Stimulated activated CD8-positive, alpha-beta memory T cell treated with anti-CD3 and anti-CD28 coated beads, Interleukin-7, amount 100 ng/mL, for 1 hour (primary cell): ENCODE measurements at places on chromosomes 3 and 15.

DNA sequence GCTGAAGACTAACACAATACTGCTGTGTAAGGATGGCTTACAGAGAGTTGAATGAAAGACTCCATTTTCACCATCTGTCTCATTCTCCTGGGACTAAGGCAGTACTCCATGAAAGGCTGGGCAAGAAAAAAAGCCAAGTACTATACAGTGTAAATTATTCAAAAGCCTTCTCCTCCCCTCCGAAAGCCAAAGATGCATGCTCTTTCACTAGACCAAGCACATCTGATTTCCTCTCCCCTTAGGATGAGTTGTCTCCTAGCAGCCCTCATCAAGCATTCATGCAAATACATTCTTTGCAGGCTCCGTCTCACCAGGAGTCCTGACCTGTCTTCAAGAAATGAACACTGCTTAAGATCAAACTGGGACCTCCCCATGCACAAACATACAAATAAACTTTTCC is 133.5 kb upstream of the THBS1 start:
- no peak for DNase-seq

- no peak for DNase-seq
Measured at GRCh38 chr3:41716471-41716870, 245.4 kb downstream of the ULK4 start.

GRCh38 chr3:157953565-157953964 is 152.7 kb downstream of the SHOX2 start:
- no peak for DNase-seq

DNA sequence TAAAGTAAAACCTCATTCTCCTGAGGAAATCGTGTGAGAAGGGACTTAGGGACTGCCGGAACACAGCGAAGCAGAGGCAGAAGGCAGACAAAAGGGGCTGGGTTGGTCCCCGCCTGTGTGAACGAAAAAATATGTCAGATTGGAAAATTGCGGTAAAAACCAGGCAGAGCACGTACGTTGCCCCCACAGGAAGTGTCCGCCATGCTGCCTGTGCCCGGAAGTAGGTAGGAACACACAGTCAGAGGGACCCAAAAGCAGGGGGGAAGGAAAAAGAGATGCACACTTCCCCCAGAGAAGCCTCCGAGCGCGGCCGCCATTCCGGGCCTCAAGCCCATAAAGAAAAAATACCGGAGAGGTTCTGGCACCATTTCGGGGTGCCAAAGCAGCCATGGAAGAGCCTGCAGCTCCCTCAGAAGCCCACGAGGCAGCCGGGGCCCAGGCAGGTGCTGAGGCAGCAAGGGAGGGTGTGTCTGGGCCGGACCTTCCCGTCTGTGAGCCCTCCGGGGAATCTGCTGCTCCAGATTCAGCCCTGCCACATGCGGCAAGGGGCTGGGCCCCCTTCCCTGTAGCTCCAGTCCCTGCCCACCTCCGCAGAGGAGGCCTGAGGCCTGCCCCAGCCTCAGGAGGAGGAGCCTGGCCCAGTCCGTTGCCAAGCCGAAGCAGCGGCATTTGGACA is at the start of gene MKRN3:
TSS of gene MKRN3 (plus strand) at position 280 of the 676 bp plus-strand sequence. CDS start at position 389, 109 bp downstream.
- DNase-seq, result no peak

DNA sequence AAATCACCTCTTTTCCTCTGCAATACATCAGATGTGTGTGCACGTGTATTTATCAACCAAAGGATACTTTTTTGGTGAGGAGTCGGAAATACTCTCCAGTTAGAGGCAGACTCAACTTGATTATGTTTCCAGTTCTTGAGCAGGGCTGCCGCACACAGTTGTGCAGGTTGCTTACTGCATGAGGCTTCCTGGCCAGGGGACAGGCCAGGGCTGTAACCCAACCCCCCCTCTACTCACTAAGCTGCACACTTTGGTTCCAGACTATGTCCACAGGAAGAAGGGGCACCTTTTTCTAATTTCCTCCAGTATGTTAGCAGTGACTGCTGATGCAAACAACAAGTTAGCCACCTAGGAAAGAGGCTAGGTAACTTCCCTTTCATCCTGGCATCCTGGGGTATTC is 476.9 kb upstream of the TBL1XR1 start:
- DNase-seq, result no peak

DNA sequence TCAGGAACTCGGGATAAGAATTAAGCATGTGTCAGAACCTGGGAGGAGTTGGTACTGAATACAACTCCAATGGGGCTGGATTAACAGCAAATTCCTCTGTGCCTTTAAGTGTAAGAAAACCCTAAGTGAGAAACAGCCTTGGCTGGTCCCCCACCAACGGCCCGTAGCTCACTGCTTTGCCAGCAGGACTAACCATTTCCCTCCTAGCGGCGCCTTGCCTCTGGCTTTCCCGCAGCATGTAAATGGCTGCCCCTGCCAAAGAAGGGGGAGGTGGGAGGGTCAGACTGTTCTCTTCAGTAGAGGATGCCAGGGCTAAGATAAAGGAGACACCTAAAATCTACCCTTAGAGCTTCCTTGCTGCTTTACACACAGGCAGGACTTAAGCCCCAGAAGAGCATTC is 51.0 kb upstream of the SH3GL3 start:
- DNase-seq, result no peak

DNA sequence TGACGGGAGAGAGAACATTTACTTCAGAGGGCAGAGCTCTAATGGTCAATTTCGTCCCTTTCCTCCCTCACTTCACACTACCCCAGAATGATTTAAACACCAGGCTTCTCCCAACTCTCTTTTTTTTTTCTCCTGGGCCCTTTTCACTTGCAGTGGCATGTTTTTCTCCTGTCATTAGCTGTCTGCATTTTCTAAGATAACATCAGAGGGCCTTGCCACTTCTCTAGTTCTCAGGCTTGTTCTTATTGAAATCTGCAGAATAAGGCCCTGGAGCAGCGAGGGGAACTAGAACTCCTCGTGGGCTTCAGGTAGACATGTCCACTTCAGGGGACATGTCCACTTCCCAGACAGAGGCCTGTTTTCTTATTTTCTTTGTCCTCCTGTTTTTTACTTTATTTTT is 514.4 kb upstream of the TBL1XR1 start:
- no peak for DNase-seq

- no peak for DNase-seq
Measured at GRCh38 chr3:55609230-55609827, 122.2 kb upstream of the WNT5A start.

GRCh38 chr3:194379231-194379630 is 9.7 kb upstream of the LRRC15 start:
- no peak for DNase-seq

DNA sequence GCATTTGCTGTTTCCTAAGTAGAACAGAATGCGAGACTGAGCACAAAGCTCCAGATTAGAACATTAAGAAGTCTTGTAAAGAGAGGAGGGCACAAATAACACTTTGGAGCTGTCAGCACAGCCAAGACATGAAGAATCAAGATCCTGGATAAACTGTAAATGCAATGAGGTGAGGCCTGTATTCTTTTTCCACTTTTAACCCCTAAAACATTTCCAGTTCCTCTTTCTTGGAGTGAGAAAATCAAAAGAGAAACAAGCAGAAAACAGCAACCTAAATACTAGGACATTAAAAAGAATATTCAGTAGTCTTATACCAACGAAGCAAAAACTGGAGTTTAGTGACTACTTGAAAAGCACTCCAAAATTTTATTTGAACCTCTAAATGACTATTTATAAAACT is 204.3 kb downstream of the ZBTB20 start:
- no peak for DNase-seq

GRCh38 chr15:33341953-33342352 is 31.2 kb downstream of the RYR3 start:
- no peak for DNase-seq

GRCh38 chr3:100384733-100385525 is 16.0 kb downstream of the TOMM70 start:
- DNase-seq, result no peak

DNA sequence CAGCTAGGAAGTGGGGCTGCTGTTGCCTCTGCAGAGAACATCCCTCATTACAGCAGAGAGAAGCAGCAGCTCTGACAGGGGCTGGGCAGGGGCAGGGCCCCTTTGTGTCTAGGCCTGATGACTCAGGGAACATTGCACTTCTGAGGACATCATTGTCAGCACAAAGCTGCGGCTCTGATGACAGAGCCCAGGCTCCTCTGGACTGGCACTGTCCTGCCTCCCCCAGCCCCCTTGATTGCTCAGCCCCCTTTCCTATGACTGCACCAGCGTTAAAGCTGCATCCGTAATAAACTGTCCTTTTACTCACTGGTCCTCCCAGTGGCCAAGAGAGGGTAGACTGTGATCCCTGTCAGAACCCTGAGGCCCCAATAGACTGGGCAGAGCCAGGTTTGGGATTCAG is 18.3 kb downstream of the TRH start:
- DNase-seq, result no peak

DNA sequence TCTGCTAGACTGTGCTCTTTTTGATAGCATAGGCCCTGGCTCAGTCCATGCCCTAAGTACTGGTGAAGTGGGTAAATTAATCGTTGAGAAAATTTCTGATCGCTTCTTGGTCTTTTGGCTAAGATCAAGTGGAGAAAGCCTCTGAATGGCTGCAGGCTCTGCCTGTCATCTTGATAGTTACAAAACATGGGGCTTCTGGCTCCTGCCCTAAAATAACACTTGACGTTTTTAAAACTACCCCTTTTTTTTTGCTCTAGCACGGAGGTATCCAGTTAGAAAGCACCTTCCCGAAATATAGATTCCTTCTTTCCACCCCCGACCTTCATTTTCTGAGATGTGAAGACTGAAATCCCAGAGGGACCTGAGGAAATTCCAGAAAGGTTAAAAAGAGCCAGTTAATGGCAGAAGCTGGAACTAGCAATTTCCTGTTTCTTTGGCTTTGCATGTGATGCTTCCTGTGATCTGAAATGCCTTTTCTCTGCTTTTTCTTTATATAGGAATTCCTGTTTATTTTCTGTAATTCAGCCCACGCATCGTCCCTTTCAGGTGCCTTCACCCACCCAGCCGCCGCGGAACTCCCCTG is 799 bp upstream of the C2CD4B start:
- no peak for DNase-seq

- no peak for DNase-seq
Measured at GRCh38 chr3:135239615-135239884, 444.5 kb downstream of the EPHB1 start.

DNA sequence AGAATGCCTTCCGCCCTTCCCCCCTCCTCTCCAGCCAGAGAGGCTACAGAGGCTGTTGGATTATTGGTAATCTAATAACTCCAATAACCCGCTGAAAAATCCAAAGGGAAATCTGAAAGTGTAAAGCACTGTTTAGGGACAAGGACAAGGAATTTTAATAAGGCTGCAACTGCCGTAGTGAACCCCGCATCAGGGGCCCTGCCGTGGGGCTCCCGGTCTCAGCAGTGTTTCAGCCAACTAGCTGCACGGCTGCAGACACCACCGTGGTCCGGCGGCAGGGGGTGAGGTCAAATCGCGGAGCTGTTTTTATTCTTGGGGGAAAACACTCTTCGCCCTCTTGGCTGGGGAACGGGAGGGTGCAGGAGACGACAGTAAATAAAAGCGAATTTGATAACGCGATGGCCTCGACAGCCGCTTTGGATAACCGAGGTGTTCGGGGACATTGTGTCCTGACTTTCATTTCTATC is 6.1 kb downstream of the BCL6 start:
- no peak for DNase-seq

DNA sequence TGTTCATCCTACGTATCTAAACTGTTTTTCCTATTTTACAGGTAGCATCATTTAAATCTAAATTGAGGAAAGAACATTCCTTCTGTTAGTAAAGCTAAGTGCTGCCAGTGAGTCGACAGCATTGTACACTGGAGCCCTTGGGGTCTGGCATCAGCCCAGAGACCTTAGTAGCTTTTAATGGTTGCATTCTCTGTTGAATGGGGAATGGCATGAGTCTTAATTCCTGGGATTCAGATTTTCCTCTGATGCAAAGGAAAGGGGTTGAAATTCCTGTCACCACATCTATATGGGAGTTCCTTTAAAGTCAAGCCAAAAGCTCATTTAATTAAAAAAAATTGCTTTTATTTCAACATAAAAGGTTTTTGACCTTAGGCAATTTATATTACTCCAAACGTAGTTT is 148.4 kb upstream of the GBE1 start:
- no peak for DNase-seq
